ENCODE measurements at places on chromosomes 12 and 14.
A peak's percentile ranks its signal among the peaks of the same experiment; 100 is the strongest.

DNA sequence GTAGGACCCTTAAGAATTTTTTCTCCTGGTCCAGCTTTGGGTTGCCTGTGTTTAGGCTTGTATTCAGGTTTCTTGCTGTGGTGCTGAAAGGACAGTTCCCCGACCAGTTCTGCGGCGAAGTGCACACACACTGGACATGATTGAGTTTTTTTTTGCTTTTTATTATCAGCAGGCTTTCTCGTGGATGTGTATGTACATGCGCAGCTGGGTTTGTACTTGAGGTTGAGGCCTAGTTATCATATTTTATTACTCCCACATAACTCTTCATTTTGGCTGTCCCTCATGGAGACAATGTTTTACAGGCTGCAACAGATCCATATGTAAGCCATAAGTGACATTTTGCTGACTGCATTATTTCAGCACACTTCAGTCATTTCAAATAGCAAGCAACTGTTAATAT lies 2.5 kb downstream of the SCN8A start:
- DNase-seq = peak; percentile 69

DNA sequence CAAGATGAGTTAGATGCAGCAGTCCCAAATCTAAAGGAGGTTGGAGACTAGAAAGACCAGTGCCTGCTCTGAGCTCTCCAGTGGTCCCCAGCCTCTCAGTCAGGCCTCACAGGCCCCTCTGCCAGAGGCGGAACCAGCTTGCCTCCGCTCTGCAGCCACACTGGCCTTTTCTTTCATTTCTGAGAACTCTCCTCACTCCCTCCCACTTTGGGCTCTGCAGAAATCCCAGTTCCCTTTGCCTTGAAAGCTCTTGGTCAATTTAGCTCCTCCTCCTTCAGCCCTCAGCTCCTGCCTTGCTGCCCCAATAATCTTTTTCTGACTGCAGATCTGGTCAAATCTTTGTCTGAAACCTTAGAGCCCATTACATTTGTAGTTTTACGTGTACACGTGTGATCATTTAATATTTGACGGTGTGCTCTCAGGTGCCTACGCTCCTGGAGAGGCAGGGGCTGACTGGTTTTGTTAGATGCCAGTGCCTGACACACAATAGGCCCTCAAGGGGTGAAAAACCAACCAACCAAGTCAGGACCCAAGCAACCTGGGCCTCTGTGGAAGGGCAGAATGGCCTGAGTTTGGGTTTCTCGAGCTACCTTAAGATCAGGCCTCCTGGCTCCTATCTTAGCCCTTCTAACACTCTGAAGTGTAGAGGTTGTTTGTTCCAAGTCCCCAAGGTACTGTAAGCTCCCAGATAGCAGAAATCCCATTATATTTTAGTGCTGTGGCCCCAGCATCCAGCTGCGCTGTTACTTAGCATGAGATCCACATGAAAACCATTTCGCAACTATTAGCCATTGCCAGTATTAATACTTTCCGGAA lies 1.1 kb upstream of the NUDT4 start:
- peak; percentile 54 for DNase-seq

- DNase-seq = peak; percentile 24
These were observed 27.4 kb downstream of the PALS1 start for GRCh38 chr14:67268426-67269150.

DNA sequence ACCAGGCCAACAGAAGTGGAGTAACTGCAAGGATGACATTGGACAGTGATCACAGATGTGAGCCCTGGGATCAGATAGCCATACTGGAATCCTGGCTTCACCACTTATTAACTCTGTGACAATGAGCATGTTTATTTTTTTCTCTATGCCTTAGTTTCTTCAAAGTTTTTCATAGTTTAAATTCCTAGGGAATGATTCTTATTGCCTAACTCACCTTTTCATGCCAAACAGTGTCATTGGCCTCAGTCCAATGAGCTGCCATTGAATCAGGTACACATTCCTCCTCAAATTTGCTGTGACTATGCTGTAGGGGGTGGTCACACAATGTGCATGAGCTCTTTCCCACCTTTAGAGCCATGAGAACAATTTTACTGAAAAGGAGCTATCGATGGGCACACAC lies 342.3 kb downstream of the SYT1 start:
- DNase-seq = no peak

DNA sequence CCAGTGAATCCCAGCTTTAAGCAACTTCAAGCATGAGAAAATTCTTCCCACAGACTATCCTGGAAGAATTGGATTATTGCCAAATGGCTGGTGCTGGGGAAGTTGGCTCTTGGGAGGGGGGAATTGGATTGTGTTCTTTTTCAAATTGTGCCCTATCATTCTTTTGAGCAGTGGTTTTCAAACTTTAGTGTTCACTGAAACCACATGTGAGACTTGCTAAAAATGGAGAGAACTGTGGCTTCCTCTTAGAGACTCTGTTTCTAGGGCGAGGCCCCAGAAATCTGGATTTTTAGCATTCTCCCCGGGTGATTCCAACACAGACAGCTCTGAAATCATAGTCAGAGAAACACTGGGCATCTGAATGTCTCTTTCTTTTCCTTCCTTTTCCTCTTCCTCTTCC lies 14.3 kb upstream of the OTUB2 start:
- no peak for DNase-seq

DNA sequence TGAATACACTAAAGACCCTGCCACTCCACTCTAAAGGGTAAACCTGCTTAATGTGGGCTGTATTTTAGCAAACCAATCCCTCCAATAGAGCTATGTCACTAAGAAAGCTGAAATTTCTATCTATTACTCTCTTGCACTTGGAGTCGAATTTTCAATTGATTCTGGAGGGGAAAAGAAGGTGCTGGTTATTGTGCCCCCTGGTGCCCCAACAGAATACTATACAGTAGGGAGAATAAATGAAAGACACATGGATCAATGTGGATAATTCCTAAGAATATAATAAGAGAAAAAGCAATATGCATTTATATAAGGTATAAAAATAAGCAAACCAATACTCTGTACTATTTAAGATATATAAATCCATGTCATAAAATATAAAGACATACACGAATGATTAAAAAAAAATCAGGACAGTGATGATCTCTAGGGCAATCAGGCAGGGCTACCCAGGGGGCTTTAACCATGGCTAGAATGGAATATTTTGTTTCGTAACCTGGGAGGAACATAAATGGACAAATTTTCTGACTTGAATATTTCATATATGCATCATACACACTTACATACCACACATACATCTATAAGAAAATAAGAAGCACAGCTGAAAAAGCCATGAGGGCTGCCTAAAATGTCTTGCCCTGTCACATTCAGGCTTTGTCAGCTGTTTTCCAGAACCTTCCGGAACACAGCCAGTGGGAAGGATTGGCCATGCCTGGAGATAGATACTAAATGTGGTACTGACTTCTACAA lies 54.4 kb downstream of the EFCAB11 start:
- peak; percentile 58 for DNase-seq

GRCh38 chr12:43072431-43072830 lies 479.6 kb downstream of the ADAMTS20 start:
- DNase-seq = no peak

GRCh38 chr12:132253698-132254480 lies 75.5 kb downstream of the GALNT9 start:
- DNase-seq = no peak

GRCh38 chr12:114952573-114953271 lies 268.7 kb upstream of the TBX3 start:
- DNase-seq = no peak

DNA sequence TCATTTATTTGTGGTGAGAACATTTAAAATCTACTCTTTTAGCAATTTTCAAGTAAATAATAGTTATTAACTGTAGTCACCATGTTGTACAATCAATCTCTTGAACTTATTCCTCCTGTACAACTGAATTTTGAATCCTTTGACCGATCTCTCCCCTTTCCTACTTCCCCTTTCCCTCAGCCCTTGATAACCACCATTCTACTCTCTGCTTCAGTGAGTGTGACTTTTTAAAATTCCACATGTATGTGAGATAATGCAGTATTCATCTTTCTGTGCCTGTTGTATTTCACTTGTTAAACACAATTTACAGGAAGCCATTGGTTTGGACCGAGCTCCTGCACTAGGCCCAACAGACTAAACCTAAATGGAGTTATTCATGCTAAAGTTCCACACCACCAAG lies 458.9 kb upstream of the PDE3A start:
- peak; percentile 12 for DNase-seq

DNA sequence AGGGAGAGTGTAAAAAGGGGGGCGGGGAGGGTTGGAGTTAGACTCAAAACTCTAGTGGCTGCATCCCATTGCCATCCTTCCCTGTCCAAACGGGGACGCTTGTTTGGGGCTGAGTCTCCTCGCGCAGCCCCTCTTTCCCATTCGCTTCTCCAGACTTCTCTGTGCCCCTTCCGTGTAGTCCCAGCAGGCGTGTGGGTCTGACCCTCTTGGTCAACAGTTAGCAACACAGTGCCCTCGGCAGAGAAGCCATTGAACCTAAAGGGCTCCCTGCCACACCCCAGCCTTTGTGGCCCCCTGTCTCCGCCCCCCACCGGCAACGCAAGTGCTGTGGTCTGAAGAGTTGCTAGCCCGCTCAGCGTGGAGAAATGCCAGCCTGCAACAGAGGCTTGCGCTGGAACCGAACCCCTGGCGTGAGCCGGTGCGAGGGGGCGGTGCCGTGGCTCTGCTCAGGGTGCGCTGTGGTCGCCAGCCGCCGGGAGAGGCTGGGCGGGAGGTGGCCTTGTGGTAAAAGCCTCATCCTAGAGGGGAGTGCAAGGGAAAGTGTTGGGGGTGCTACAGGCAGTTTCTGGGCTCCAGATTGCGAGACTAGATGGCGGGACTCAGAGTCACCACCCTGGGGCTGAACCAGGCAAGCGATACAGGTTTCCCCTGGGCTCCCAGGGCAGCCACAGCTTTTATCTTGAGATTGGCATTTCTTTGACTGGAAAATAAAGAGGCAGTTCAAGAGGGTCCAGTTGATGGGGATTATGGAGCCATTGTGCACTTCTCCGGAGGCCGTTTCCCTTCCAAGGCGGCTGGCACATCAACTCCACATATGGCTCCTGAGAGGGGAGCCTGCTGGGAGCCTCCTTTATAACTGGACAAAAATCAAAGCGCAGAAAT lies 2.1 kb downstream of the PLXNC1 start:
- DNase-seq = peak; percentile 78

DNA sequence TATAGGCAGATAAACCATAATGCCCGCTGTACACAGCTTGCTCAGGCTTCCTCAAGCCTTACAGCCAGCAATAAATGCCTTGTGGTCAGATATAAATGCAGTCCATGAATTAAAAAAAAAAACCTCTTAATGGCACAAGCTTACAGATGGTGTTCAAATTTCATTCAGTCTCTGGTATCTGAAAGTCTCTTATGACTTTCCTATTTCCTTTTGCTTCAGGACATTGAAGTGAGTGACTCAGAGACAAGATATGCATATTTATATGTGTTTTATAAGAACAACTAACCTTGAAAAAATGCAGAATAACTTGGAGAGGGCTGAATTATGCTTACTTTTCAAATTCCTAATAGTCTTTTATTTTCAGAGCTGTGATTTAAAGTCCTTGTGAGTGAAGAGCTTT lies 426.9 kb upstream of the MIS18BP1 start:
- no peak for DNase-seq

DNA sequence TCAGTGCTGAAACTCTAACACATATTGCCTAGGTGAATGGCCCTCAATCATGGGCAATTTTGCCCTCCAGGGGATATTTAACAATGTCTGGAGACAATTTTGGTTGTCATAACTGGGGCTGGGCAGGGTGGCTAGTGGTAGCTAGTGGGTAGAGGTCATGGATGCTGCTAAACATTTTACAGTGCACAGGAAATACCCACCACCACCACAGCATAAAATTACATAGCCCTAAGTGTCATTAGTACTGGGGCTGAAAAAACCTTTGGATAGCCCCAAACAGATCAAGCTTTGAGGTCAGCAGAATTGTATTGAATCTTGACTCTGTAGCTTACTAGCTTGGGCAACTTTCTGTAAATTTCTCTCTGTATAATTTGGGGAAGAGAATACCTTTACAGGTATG lies 758.0 kb downstream of the BCL11B start:
- no peak for DNase-seq

DNA sequence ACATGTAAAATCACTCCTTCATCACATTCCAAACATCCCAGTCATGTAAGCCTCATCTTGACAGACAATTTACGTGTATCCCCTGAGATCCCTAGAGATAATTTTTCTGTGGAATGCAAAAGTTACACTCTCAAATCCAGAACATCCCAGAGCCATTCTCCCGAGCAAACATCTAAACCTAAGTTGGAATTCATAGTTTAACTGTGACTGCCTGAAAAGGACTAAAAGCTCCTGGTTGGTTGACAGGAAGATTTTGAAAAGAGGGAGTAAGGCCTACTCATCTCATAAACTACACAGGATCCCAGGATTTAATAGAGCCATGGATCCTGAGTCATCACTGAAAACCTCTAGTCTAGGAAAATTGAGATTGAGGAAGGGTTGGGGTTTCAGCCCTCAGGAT lies 123.6 kb downstream of the SCN8A start:
- DNase-seq = no peak

DNA sequence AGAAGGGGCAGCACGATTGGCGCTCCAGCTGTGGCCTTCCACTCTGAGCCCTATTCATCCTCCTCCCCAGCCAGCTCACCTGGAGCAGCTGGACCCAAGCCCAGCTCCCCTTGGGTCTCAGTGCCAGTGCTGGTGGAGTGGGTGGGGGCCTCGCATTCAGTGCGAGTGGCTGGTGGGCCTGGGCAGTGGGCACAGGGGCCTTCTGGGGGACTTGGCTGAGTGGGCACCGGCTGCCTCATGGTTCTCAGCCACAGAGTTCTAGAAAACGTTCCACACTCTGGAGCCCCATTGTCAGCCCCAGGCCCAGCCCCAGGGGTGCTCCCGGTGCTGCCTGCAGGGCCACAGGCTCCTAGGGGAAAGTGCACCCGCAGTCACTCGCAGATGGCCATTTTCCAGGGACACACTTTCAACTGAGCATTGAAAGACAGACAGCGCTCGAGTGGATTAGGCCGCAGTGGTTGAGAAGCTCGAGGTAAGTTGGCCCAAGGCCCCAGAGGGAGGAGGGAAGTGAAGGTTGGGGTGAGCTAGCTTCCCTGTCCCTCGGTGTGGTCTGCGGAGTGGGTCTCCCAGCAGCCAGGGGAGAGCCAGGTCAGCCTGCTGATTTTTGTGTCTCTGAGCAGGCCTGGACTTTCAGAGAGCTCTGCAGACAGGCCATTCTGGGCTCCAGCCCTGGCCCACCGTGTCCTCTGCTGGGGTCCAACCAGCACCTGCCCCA lies 3.8 kb downstream of the CLBA1 start:
- no peak for DNase-seq

Measured in hematopoietic multipotent progenitor cell treated with erythropoietin and hydrocortisone succinate and interleukin-3 and kit ligand, for 6 days (in vitro differentiated cells).